ENCODE measurements at places on chromosomes 6 and 20.

DNA sequence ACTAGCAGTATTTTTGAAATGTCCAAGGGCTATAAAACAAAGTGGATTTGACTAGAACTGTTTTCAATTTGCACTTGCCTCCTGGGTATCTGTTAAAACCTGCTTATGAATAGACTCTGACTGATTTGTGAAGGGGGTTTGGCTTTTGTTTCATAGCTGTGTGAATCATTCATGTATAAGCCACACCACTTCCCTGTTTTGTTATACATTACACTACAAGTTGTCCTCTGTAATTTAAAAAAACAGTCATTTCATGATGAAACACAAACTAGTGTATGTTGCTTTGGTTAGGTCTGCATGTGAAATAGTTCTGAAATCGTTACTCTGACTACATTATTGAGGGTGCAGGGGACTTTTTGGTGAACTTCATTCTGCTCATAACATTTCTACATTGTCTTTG, 121.7 kb downstream of the NKAIN2 start:
- DNase-seq, result no peak

GRCh38 chr20:13447385-13448180, 191.1 kb downstream of the TASP1 start:
- no peak for DNase-seq

GRCh38 chr6:17877196-17877894, 110.1 kb downstream of the KIF13A start:
- DNase-seq, result no peak

GRCh38 chr6:136251394-136251793, 1.3 kb upstream of the MTFR2 start:
- no peak for DNase-seq

DNA sequence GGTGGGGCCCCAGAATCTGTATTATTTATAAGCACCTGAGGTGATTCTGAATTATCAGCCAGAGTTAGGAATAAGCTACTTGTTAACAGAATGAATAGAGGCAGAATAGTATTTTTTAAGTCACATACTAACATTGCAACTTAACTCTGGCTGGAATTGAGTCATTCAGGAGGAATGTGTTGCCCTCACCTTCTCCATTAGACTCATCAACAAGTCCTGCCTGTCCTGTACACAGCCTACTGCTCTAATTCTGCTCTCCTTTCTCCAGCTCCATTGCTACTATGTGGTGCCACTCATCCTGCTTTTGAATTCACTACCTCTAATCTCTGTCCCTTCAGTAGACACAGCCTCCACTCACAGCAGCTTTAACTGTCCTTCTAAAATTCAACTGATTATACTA, 669.4 kb downstream of the DHX35 start:
- DNase-seq, result no peak

- no peak for DNase-seq
Measured at GRCh38 chr6:139611327-139612134, 237.1 kb upstream of the CITED2 start.

DNA sequence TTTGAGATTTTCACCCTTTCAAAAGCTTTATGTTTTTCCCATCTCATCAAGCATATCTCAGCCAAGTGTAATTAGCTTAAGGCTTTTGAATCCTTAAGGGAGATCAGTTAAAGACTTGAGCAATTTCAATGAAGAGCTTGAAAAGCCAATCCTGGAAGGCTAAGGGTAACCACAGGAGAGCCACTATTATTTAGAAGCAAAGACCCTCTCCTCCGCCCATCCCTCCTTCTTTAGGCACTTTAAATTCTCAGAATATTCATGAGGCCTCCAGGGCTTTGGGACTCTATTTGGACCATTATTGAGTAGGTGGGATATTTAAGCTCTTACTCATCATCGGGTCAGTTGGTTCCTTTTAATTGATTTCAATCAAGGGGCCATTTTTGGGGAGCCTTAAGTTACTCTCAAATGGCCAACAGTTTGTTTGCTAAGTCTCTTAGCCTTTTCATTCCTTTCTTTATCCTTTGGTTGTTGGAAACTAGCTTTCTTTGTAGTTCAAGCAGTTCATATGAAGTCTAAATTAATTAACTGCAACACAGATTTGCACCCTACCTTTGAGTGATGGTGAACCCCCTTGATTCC, 567.2 kb downstream of the KIF16B start:
- no peak for DNase-seq

DNA sequence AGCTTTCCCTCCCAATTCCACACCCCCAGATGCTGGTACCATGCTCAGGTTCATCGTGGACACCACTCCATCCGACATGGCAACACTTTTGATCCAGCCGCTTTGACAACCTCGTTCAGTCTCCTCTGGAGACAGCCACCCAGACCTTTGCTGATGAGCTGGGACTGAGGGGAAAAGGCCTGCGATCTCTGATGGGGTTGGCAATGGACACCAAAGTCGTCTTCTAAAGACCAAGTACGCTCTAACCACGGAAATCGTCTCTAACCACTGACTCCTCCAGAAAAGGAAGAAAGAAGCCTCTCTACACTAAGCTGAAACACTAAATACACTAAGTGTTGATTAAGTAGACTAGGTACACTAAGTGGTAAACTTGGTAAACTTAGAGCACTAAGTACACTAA, 26.1 kb upstream of the HLA-E start:
- no peak for DNase-seq

DNA sequence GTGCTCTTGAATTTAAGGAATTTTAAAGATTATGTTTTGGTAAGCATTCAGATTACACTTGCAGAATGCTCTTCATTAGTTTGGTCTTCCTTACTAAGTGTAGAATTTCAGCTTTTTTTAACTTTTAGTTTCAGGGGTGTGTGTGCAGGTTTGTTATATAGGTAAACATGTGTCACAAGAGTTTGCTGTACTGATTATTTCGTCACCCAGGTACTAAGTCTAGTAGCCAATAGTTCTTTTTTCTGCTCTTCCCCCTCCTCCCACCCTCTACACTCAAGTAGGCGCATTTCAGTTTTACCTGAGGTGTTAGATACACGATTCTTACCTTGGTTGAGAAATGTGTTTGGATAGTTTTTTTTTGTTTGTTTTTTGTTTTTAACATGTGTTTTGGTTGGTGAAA, 68.3 kb downstream of the AFG1L start:
- no peak for DNase-seq

GRCh38 chr20:48631114-48632016, 196.4 kb downstream of the PREX1 start:
- no peak for DNase-seq

DNA sequence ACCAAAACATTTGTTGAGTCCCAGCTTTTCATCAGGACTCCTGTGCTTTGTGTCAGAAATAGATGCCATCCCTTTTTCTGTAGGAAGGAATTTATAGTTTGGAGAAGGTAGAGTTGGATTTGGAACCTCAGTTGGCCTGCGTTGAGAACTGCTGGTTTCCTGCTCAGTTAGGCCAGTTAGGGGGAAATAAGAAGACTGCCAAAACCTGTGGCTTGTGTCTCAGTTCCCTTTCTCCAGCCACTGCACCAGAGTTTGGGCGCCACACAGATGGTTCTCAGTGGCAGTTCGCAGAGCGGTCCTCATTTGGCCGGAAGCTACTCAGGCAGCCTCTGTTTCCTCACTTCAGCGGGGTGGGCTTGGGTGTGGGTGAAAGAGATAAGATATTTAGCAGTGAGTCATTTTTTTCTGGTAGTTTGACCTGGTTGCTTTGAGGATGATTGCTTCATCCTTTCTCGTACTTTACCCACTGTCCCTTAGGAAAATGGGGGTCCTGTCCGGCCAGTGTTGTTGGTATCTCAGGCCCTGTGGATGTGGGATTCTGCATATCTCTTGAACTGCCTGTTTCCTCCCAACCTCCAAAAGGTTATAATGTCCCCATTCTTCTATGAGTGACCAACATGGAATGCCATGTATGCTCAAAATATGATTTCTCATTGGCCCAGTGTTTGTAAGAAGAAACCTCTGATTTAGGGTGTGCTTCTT, 53.7 kb downstream of the JARID2 start:
- DNase-seq, result peak; percentile 65

DNA sequence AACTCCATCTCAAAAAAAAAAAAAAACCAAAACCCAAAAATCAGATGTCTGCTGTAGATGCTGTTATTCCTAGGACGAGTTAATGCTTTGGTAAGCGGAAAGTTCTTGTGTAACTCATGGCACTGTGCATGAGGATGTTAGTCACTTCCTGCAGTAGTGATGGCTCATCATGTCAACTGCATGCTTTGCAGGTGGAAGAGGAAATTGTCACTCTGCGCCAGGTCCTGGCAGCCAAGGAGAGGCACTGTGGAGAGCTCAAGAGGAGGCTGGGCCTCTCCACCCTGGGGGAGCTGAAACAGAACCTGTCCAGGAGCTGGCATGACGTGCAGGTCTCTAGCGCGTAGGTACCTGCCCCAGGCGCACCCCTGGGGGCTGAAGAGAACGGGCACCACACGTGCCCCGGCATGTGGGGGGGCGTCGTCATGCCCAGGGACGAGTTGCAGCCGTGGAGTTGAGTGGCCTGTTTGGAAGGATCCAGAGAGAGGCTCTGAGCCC, 8.5 kb downstream of the TPD52L2 start:
- peak; percentile 56 for DNase-seq

GRCh38 chr6:63732336-63732735, 96.7 kb downstream of the PHF3 start:
- no peak for DNase-seq

DNA sequence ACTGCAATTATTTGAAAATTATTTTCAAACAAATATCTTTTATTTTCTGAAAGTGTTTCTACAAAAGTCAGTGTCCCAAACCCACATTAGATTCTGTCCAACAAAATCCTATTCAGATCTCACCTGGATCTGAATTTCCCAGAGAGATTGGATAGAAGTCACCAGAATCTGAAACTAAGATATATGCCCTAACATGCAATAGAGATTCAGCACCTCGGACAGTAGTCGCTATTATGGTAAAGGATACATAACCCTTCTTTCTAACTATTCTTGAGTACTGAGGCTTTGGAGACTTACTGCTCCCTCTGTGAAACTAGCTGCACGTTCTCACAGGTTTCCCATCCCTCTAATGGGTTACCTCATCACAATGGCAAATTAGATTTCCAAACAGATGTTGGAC, 151.4 kb downstream of the ID4 start:
- DNase-seq, result no peak

- DNase-seq, result no peak
Measured at GRCh38 chr20:16209951-16210361, 363.3 kb downstream of the KIF16B start.

DNA sequence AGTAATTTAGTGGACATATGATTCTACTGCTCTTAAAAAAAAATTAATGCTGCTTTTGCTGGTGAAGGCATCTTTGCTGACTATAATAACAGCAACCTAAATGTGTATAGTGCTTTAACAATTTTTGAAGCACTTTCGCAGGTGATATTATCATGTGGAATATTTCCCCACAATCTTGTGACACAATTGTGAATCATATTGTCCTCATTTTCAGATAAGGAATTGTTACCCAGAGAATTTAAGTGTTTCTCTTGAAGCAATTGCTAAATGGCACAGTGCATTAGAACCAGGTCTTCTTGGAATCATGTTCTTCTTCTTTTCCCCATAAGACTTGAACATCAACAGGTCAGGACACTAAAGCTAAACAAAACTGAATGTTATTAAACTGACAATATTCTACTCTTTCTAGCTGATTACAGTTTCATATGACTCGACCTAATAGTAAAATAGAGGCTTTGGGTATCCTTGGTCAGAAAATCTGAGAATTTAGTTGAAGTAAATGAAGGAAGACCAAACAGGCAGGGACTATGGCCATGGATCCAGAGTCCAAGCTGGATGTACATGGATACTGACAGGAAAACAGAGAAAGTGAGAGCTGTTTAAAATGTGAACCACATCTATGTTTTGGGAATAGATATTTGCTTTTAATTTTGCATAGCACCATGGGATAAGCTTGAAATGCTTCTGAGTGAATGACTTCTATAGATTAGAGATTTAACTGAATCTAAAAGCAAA, 121.8 kb upstream of the SLC35B3 start:
- no peak for DNase-seq

- DNase-seq, result no peak
Measured at GRCh38 chr6:126267626-126268025, 72.3 kb upstream of the CENPW start.

GRCh38 chr20:33211817-33212424, 5.2 kb upstream of the BPIFA3 start:
- DNase-seq, result no peak

DNA sequence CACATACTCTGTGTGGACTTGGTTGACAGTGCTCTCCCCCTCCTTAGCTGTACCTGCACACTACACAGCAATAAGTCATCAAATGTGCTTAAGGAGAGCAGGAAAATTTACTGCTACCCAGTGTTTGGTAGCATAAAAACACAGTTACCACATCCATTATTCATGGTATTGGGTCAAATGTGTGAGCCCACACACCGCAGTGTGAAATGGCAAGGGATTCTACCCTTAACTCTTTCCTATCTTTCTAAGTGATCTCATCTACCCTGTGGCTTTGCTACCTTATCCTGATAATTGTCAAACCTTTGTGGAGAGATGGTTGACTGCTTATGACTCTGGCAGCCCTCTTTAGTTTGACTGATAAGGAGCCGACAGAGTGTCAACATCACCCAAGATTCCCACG, 47.6 kb downstream of the STX11 start:
- no peak for DNase-seq

DNA sequence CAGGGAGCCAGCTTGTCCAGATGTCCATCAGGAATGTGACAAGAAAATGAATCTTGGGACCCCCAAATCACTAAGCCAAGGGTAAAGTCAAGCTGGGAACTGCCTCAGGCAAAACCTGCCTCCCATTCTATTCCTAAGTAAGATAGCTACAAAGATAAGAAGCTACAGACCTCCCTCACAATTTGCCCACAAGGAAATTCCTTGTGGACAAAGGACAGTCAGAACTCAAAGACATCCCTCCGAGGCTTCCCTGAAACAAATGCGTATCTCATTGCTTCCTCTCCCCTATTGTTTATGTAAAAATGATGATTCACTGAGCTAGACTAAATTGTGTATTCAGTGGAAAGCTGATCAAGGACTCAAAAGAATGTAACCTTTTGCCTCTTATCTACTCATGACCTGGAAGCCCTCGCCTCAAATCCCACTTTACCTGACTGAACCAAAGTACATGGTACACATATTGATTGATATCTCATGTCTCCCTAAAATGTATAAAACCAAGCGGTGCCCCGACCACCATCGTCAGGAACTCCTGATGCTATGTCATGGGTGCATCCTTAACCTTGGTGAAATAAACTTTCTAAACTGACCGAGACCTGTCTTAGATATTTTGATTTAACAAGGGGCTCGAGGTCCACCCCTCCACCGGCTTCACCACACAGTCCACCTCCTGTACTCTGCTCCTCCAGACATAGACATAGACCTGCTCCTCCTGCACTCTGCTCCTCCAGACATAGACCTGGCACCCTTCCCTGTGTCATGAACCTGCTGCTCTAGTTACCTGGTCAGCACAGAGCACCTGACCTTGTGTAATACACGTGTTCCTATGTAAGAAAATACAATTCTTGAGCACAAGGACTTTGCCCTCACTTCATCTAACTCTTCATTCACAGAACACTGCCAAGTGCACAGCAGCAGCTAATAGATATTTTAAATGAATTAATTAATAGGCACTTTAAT, 81.4 kb downstream of the WDR27 start:
- DNase-seq, result no peak

GRCh38 chr6:119501798-119502483, 152.4 kb upstream of the MAN1A1 start:
- no peak for DNase-seq

- DNase-seq, result no peak
Measured at GRCh38 chr6:112018619-112019416, 35.1 kb upstream of the CCN6 start.

GRCh38 chr20:14569641-14570040, 232.2 kb upstream of the FLRT3 start:
- DNase-seq, result no peak
